ENCODE measurements at places on chromosomes 2 and 18.

DNA sequence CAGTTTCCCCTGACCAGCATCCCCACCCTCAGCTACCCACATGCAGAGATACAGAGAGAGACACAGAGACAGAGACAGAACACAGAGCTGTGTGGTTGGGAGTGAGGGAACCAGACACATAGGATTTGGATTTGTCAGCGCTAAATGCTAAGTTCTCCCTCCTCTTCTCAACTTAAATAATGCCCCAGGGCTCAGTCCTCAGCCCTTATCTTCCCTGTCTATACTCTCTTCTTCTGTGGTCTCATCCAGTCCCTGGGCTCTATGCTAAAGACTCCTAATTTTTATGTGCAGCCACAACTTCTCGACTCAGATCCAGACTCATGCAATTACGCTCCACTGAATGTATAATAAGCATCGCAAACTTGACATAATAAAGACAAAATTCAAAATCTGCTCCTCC, 47.1 kb downstream of the COLEC12 start:
- DNase-seq: no peak

DNA sequence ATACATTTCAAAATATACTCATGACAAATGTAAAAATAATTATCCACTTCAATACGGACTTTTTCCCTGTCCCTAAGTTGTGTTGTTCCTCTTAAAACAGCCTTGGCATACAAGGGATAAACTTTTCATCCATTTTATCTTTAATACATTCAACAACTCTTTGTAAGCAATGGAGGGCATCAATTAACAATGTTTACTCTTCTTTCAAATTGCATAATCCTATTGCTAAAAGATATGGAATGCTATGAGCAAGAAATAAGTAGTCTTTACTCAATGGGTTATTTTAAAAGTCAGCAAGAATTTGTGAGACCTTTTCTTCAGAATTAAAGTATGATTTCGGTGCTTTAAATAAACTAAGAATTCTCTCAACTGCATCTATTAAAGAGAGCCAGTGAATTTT, 41.9 kb downstream of the SCN9A start:
- DNase-seq: no peak

DNA sequence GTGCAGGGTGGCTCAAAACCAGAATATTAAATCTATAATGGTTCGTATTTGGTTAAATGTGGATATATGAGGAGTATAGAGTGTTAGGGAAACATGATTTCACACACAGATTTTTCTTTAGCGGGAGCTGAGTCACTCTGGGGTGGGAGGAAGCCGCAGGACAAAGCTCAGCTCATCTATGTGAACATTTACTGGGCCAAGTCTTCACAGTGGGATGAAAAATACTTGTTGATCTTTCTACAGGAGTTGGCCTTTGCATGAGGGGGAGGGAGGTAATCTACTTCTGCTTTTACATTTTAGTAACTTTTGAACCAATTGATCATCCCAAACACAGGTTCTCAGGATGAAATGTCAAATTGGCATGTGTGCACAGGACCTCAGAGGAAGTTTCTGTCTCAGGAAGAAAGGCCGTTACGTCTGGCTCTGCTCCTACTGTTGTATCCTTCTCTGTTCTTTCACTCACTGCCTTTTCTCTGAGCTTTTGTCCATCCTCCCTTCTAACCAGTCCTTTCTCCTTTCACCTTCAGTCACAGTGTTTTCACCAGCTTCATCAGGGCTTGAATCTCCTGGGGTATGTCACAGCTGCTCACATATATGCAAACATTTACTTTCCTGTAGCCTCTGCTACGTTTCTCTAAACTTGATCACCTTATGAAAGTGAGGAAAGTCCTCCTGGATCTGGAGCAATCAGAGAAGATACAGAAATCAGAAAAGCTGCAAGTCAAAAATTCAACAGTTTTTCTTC, 943.3 kb upstream of the FANCL start:
- no peak for DNase-seq

DNA sequence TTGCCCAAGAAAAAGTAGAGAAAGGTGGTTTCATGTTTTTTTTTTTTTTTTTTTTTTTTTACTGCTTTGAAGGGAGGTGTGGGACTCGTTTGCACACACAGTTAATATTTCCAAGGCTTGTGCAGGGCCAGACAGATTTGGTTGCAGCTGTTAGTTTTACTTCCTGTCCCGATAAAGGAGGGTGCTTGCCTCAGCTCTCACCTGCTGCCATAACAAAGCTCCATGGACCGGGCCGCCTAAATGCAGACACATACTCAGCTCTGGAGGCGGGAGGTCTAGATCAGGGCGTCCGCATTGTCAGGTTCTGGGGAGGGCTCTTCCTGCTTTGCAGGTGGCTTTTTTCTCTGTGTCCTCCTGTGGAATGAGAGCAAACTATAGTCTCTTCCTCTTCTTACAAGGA, 69.9 kb downstream of the ODC1 start:
- DNase-seq: peak; percentile 60

DNA sequence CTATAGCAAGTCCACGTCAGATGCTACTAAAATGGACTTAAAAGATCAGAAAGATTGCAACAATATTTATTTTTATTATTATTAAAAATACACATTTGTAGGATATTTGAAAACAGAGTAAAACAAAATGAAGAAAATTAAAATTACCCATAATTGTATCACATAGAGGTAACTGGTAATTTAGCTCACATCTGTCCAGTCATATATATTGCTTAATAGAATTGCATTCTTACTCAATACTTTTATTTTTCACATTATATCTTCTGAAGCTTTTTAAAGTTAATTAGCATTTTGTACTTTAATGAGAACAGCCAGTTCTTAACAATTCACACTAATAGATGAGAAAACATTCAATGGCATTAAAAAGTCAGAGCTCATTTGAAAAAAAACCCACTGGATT, 11.5 kb upstream of the RNF144A start:
- no peak for DNase-seq

DNA sequence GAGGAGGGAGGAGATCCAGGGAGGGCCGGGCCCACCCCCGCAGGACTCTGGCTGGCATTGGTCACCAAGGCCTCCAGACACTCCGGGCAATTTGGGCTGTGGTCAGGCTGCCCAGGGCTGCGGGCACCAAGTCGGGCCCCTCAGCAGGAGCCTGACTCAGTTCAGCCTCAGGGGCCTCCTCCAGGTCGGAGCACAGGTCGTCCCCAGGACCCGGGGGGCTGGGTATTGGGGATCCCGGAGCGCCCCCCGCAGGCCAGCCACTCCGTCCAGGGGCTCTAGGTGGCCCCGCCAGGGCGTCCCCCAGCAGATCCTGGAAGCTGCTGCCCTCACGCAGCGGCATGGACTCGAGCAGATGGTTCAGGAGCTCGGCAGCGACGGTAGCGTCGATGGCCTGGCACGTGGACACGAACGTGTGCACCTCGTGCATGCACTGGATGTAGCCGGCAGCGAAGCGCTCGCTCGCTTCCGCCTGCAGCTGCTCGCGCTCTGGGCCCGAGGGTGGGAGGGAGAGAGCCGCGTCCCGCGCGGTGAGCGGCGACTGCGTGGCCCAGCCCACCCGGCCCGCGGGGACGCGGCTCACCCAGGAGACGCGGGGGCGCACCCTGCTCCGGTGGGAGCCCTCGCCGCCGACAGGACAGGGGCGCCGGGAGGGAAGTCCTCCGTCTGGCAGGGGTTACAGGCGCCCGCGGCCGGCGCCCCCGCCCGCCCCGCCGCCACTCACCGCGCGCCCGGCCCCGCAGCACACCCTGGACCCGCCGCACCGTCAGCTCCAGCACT, 884 bp downstream of the HES6 start:
- peak; percentile 36 for DNase-seq

Data from CD4-positive, alpha-beta T cell treated with Interleukin-15 for 1 hour (primary cell).